ENCODE measurements at places on chromosomes 3 and 15.

DNA sequence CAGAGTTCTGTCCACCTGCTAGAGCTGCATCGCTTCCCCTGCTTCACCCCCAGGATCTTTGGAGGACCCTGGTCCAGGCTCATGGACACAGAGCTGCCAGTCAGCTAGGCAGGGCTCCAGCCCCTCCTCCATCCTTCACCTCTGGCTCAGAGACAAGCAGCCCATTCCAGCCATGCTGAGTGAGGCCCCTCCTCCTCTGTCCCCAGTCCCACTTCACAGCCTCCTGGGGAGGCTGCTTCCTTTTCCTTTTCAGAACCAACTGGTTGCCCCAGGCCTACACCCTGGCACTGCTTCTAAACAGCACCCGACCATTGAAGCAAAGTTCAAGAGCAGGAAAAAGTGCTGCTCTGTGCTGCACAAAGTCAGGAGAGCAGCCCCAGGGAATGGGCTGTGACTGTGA lies 22.2 kb downstream of the IQSEC1 start:
- DNase-seq, result no peak

DNA sequence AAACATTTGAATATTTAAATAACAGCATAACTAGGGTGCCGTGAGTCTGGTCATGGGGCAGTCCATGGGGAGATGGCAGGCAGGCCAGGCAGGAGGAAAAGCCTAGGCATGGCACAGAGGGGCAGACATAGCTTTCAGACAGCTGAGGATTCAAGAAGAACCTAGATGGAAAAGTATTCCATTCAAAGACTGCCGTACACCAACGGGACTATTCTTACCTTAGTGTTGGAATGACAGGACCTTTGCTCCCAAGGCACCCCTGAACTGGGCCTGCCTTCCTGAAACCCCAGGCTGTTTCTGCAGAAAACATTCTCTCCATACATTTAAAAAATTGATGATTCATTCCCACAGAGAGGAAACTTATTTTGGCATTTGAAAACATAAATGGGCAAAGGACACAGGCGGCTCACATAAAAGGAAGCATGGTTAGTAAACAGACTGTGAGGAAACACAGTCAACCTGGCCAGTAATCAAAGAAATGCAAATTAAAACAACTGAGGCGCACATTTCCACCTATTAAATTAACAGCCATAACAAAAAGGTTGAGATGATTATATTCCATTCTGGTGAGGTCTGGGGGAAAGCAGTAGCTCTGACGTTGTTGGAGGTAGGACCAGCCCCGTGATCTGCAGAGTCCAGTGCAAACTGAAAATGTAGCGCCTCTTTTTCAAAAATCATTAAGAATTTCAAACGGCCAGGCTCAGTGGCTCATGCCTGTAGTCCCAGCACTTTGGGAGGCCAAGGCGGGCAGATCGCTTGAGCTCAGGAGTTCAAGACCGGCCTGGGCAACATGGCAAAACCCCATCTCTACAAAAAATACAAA lies 71.3 kb upstream of the SMAD3 start:
- DNase-seq, result no peak

DNA sequence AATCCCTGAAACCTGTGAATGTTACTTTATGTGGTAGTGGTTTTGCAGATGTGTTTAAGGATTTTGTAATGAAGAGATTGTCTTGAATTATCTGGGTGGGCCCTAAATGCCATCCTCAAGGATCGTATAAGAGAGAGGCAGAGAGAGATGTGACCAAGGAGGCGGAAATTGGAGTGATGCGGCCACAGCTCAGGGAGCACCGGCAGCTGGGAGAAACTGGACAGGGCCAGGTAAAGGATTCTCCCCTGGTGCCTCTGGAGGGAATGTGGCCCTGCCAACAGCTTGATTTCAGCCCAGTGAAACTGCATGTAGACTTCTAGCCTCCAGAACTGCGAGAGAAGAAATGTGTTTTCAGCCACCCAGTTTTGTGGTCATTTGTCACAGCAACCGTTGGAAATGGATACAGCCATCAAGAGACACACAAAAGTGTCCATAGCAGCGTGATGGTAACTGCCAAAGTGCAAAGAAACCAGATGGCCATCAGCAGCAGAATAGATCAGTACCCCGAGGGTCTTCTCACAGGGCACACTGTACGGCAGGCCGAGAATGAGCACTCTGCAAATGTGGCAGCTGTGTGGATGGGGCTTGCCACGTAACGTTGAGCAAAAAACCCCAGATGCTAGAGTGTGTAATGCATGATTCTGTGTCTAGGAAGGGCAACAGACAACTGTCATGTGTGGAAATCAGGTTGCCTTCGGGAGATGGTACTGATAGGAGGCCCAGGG lies 12.2 kb downstream of the APBA2 start:
- DNase-seq, result no peak

DNA sequence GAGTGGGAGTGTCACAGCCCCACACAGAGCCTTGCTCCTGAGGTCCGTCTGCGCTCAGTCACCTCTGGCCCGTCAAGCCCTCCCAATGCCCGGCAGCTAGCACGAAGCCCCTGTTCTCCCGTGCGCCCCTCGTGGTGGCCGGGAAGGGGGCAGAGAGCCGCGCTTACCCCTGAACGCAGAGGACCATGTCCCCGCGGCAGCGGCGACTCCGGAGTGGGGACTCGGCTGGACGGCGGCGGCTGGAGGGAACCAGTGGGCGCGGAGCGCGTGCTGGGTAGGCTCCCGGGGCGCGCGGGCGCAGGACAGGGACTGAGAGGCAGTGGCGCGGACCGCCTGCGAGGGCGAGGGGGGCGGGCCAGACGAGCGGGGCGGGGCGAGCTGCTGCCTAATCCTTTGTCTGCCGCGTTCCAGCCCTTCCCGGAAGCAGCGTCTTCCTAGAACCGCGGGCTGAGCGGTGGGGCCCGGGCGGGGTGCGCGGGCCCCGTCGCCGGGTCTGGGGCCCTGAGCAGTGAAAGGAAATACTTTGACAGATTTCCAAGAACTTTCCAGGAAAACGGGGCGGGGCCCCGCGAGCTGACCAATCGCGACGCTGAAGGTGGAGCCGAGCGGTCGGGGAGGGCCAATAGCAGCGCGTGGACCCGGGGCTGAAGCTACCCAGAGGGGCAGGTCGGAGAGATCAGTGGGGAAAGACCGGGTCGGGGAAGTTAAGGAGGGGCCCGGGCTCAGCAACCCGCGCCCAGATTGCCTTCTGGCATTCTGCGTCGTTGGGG lies at the start of gene CISH:
CISH (minus strand) TSS at position 311 of the 770 bp plus-strand sequence; CDS start at position 187, 124 bp downstream.
- DNase-seq, result peak; percentile 93

DNA sequence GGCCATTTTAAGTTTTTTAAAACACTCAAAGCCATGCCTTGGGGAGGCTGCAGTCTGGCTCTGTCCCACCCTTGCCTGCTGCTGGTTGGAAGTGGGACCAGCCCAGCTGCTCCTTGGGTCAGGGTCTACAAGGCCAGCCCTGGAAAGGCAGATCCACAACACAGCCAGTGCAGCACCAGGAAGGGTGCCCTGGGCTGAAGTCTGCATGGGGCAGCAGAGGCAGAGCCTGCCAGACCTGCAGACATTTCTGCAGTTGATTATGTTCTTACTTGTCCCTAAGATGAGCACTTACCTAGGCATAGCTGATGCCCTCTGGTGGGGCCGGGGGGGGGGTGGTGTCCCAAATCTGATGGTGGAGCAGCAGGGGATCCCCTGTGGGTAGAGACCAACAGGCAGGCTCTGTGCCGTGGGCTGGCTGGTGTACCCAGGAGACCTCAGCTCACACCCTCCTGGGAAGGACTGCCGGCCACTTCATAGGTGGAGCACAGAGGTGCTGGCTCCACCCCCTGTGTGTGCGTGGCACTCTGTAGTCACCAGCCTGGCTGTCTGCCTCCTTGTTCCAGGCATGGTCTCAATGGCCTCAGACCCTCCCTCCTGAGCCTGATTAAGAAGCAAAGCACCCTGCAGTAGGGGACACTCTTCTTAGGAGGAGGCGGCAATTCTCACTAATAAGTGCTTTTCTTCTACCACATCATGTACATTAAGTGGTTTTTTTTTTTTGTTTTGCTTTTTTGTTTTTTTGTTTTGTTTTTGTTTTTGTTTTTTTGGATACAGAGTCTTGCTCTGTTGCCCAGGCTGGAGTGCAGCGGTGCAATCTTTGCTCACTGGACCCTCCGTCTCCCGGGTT lies 97.4 kb upstream of the KLF13 start:
- no peak for DNase-seq

Data from renal cortex interstitium (tissue), 15 donors.